ENCODE measurements at places on chromosomes 16 and 17.

DNA sequence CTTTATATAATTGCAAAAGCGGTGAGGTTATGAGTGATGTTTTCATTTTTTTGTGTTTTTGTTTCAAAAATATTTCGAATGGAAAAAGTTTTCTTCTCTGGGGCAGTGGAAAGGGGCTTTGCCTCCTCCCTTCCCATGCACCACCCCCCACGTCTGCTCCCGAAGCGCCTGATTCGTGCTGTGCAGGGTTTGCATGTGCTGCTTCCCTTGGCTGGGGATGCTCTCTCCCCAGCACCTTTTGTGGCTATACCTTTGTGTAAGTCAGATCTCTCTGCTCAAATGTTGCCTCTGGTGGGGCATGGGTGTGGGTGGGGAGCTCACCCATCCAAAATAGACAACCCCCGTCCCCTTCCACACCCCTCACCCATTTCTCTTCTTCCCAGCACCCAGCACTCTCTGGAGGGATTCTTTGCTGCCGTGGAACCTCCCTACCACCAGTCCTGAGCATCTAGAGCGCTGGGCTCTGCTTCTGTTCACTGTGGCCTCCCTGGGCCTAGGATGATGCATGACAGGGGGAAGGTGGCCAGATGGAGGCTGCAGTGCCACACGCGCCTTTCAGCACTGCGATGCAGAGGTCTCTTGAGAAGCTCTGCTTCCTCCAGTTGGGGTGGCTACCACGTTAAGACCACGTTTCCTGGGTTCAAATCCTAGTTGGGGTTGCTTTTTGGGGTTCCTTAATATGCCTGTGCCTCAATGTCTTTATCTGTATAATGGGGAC, 71.2 kb downstream of the IRF8 start:
- no peak for DNase-seq

DNA sequence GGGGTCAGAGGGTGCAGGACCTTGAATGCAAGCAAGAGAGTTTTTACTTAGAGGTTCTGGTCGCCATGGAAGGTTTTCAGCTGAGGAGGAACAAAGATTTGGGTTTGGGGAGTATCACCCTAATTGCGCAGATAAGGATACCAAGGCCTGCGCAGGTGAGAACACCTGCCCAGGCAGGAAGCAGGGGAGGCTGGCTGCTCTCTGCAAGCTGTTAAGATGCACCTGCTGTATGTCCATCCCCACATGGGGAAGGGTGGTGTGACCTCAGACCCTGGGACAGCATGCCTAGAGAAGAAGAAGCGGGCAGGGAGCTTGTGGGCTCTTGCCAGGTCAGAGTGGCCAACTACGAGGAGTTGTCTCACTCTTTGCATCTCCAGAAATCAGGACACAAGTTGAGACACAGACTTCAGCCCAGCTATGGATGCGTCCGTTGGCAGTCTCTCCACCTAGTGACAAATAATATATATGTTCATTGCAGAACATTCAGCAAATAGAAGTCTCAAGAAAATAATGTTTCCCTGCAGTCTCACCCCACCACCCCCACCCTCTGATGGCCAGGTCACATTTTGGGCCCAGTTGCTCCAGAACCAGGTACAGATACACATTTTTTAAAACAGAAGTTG, 77.7 kb downstream of the SREBF1 start:
- DNase-seq, result no peak

DNA sequence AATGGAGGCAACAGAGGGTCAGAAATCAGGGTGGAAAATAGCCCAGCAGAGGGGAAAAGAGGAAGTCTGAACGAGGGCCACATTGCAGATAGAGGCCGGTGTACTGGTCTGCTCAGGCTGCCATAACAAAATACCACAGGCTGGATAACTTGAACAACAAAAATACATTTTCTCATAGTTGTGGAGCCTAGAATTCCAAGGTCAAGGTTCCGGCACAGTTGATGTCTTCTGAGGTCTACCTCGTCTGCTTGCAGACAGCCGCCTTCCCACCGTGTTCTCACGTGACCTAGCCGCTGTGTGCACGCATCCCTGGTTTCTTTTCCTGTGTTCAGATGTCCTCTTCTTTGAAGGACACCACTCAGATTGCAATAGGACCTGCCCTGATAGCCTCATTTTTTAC, 249.4 kb downstream of the WWOX start:
- DNase-seq, result no peak

DNA sequence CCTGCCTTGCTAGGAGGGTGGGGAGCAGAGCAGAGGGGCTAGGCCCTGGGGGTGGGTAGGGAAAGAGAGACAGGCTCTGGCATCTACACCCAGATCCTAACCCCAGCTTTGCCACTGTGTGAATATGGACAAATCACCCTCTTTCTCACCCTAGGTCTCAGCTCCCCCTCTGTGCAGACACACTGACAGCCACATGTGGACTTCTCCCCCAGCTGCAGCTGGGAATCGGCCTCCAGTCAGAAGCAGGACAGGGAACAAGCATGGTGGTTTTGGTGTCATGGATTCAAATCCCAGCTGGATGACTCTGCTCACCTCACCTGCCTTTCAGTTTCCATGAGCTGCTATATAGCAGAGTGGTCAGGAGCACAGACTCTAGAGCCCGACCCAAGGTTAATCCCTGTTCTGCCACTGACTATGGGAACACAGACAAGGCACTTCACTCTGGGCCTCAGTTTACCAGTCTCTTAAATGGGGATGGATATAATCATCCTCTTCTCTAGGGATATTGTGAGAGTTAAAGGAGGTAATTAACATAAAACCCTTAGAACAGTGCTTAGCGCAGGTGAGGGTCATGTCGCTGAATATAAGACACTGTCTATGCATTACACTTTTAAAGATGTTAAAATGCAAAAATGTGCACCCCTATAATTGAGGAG, 26.2 kb upstream of the MAP3K14 start:
- DNase-seq, result no peak

DNA sequence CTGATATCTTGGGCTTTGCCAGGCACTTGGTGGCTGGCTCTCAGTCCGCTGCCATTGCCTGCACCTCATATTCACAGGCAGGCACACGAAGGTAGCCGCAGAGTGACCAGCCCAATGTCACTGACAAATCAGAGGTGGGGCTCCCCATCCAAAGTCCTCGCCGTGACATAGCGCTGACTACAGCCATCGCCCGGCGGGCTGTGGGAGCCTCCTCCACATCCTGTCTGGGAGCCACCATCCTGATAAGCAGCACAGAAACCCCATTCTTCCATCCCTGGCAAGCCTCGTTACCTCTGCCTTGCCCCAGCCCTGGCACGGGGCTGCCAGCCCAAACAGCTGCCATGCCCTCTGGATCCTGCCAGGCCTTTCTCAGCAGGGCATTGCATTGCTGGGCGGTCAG, 437.8 kb downstream of the SLC39A11 start:
- DNase-seq, result no peak

DNA sequence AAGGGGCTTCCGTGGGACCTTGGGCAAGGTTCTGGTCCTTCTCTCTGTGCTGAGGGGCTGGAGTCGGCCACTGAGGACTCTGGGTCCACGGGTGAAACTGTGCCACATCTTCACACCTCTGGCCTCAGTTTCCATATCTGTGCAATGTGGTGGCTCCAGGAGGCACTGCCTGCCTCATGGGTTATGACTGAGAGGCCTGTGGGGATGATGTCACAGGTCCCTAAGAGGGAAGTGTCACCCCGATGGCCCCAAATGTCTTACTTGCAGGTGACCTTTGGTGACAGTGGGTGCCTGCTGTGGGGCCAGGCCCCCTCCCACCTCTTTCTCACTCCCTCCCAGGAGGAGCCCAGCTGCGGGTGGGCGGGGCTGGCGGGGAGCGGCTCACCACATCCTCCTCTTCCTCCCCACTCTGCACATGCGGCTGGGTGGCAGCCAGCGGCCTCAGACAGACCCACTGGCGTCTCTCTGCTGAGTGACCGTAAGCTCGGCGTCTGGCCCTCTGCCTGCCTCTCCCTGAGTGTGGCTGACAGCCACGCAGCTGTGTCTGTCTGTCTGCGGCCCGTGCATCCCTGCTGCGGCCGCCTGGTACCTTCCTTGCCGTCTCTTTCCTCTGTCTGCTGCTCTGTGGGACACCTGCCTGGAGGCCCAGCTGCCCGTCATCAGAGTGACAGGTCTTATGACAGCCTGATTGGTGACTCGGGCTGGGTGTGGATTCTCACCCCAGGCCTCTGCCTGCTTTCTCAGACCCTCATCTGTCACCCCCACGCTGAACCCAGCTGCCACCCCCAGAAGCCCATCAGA, at the start of gene IL21R:
Gene IL21R (plus strand): TSS at position 407 of the 801 bp plus-strand sequence. CDS start 27,898 bp downstream, outside the sequence.
- peak; percentile 83 for DNase-seq

DNA sequence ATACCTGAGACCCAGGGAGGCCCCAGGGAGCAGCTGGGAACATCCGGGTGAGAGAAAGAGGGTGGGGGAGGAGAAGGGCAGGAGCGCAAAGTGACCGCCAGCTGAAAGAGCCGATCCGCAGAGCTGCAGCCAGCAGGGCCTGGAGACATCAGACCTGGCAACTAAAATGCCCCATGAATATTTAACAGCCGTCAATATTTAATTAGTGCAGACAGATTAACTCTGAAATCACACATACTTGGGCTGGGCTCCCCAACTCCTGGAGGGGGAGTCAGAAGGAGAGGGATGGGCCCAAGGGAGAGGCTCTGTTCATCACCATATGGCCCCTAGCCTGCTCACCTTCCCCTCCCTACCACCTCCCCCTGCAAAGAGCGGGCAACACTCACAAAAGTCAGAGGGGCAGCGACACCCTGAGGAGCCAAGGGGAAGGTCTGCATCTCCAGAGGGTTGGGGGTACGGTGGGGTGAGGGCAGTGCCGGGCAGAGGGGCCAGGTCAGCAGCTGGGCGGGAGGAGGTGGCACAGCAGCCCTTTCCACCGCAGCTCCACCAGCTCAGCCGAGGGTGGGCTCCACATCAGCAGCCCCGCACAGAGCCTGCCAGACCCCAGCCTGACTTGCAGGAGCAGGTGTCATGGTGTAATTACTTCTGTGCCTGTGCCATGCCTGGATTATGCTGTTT, 61.9 kb upstream of the CCL1 start:
- no peak for DNase-seq

GRCh38 chr16:24723663-24724062, 5.8 kb upstream of the TNRC6A start:
- DNase-seq, result no peak

All from activated CD8-positive, alpha-beta memory T cell treated with anti-CD3 and anti-CD28 coated beads for 4 hours (primary cell).